Activated CD4-positive, alpha-beta T cell treated with anti-CD3 and anti-CD28 coated beads, Interleukin-2, amount 50 U/mL, for 1 hour (primary cell): ENCODE measurements at places on chromosomes 11 and 22.

GRCh38 chr22:46352691-46353386, 17.3 kb downstream of the TRMU start:
- no peak for DNase-seq

- DNase-seq: no peak
These were observed 120.3 kb downstream of the ETS1 start for GRCh38 chr11:128467041-128467440.

GRCh38 chr11:128525411-128526243, 61.7 kb downstream of the ETS1 start:
- DNase-seq: no peak

- no peak for DNase-seq
These were observed 1391.3 kb downstream of the BRD1 start for GRCh38 chr22:48436201-48436931.

DNA sequence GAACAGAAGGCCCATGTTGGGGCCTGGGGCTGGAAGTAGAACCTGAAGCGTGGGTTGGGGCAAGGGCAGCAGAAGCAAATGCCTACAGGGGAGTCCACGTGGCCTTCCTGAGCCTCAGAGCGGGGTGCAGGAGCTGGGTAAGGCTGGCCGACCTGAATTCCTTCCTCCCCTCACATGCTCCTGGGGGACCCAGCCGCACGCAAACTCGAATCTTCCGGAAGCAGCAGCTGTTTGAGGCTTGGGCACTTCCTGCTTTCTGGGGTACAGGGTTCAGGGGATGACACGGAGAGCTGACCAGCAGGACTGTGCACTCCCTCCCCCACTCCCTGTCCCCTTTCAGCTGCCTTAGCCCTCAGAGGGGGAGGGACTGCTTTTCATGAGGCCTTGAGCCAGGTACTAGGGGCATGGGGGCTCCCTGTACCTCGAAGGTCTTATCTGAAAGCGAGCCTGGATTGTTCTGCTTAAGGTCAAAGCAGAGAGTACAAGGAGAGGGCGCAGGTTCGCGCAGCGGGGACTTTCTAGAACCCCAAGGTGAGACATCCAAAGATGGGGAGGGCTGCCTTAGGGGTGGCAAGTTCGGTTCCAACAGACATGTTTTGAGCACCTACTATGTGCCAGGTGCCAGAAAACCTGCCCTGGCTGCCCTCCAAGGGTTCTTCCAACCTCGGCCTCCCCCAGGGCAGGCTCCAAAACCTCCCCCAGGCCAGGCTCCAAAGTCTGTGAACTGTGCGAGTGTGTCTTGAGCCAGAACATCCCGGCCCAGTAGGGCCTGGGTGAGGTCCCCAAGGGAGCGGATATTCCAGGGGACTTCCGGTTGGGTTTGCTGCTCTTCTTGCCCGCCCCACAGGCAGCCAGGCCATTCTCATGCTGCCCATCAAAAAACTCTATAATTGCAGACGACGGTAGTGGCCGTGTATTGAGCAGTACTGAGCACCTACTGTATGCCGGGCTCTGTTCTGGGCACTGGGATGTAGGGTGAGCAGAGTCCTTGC, 1.7 kb downstream of the NCF4 start:
- no peak for DNase-seq

- DNase-seq: no peak
These were observed 777 bp upstream of the MICAL3 start for GRCh38 chr22:18024956-18025720.

DNA sequence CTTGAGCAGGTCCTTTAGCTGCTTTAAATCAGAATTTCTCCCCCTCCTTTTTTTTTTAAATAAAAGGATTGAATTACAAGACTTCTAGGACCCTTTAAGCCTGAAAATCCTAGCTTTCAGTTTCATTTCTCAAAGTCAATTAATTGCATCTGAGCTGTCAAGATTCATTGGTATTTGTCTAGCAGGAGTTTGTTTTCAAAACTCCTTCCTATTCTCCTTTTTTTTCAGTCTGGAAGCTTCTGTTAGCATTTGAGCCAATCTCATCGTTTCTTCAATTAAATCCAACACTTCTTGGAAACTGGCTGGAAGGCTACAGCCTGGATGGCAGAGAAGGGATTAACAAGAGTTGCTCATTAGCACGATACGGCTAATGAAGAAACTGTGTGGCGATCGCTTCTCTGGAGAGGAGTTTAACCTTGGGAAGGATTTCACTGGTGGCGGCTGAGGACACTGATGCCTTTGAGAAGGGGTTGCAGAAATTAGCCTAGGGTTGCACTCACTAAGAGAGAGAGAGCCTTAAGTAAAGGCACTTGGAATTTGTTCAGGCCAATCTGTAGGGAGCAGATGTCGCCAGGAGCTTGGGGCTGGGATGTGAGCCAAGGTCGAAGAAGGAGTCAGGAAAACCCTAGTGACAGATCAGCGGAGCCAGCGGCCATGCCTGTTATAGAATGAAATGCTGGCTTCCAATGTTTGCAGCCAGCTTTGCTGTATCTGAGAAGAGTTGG, 43.8 kb upstream of the API5 start:
- no peak for DNase-seq

GRCh38 chr11:83115026-83115425, 41.9 kb upstream of the PCF11 start:
- DNase-seq: no peak

GRCh38 chr22:30574095-30574981, at the start of gene GAL3ST1:
GAL3ST1 (minus strand) TSS chr22:30574665; CDS start chr22:30557392, 17,273 bp downstream.
- DNase-seq: no peak

DNA sequence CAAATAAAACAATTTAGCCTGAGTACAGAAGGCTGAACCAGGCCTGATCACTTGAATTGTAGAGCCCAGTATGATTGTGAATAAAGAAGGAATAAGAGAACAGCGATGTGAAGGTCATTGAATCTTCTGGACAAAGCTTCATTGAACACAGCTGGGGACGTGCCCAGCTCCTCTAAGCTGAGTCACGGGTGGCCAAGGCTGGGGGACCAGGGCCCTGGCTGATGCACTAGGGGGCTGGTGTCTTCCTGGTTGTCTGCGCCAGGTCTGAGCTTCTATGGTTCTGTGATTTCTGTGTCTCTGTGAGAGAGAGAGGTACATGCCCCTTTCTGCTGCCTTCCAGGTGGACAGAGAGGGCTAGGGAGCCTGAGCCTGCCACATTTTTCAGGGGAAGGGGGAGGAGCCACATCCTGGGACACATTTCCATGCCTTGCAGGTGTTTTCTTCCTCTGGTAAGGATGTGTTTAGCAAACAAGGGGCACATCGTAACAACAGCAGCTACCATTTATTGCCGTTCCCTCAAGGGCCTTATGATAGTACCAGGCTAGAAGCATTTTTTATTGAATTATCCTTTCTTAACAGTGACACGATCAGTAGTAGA, 135.7 kb downstream of the C11orf91 start:
- DNase-seq: no peak

GRCh38 chr11:6618117-6619003, 862 bp downstream of the TPP1 start:
- DNase-seq: peak; percentile 55

DNA sequence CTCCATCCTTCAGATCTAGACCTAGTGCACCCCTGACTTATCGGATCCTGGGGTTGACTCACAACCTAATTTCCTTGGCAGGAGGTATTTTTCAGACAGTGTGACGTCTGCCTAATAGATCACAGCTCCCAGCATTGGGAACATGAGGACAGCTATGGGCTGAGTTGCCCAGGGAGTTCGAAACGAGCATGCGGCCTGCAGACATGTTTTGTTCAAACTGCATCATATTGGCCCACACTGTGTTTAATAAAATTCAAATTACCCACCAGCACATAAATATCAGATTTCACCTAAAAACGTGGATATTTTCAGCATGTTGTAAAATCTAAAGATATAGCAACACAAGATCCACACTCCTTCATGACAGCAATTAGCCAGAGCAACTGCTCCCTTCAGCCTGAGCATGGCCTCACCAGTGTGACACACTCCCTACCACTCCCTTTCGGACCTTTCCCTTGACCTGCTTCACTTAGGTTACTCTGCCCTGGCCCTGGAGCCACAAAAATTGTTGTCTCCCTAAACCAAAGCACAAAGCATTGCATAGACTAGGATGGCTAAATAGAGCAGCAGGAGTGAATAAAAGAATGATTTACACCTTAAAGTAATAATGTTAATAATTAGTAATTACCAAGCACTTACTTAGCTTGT, 53.6 kb upstream of the USP47 start:
- no peak for DNase-seq

DNA sequence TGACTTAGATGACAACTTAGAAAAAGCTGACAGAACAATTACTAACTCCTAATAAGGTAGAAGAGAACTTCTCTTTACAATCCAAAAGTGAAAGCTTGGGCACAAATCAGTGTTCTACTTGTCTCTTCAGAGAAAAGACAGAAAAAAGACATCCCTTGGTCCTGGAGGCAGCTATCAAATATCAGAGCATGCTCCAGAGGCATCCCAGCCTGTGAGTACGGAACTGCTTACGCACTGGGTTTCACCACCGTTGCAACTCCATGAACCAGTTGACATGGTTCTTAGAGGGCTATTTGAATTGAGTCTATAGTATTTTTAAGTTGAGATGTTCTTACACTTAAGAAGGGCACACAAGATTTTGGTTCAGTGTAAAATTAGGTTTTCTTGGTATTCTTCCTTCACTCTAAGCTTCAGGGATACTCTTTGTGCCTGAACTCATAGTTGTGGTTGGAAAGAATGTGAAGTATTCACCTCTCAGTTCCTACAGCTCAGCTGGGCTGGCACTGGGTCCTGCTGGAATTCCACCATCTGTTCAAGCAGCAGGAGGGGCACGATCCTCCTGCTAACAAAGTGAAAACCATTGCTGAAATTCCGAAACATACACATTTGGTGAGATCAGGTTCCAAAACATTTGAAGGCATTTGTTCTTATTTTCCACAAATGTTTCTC, 6.3 kb downstream of the AKIP1 start:
- DNase-seq: no peak

DNA sequence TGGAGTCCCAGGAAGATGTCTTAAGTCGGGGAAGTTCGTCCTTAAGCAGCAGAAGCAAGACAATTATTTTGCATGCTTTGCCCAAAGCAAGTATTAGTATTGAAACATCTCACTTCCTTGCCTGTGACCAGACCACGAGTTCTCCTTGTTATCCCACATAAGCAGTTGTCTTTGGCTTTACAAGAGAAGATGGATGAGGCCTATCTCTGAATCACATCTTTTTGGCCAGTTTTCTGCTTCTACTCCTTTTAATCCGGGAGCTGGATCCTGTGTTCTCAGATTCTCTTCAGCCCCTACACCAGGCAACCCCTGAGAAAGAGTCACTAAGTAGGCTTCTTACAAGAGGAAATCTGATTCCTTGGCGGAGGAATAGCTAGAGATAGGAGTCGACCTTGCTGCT, 2.1 kb downstream of the SYT9 start:
- DNase-seq: no peak

- no peak for DNase-seq
These were observed 27.2 kb downstream of the RPS6KA4 start for GRCh38 chr11:64385945-64386704.

GRCh38 chr22:17167486-17167885, 8.4 kb upstream of the HDHD5 start:
- no peak for DNase-seq

GRCh38 chr11:112605093-112605666, 344.5 kb upstream of the PLET1 start:
- DNase-seq: no peak

DNA sequence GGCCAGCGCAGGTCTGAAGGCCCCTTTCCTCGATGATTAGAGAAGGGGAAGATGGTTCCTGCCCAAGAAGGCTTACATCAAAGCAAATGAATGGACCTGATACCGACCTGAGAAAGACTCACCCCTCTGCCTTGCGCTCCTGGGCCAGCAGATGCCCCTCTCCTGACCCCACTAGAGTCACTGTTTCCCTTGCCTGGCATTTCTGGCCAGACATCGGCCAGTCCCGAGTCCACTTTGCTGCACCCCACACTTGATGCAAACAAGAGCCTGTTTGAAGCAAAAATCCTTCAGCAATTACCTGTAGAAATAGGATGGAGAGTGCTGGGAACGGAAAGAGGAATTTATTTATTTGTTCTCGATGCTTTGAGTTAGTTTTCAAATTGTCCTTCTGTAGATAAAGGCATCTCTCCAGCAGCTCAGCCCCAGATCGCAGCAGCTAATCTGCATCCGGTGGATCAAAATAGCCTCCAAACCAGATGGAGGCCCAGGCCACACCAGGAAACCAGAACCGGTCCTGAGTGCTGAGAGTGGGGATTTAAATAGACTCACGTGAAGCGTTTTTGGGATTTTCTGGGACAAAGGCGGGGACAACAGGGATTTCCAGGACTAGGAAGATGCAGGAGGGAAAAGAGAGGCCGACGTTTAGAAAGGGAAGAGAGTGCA, 148.6 kb downstream of the TRIM29 start:
- DNase-seq: no peak

GRCh38 chr11:129249923-129250322, 57.8 kb upstream of the ARHGAP32 start:
- DNase-seq: no peak

DNA sequence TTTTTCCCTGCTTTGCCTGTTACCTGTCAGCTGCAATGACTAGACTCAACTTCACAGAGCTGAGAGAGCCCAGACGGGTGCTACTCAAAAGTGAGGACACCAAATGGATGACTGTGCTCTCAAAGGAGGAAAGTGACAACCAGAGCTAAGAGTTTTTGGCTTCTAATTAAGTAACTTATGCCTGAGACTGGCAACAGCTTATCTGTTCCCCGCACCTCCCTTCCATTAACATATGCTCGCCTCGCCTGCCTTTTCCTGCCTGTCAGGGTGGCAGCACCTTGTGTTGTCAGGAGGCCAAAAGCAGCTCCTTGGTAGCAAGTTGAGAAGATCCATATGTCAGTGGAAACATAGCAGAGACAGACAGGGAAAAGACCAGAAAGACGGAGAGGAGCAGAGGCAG, 573.9 kb upstream of the KIRREL3 start:
- DNase-seq: no peak

DNA sequence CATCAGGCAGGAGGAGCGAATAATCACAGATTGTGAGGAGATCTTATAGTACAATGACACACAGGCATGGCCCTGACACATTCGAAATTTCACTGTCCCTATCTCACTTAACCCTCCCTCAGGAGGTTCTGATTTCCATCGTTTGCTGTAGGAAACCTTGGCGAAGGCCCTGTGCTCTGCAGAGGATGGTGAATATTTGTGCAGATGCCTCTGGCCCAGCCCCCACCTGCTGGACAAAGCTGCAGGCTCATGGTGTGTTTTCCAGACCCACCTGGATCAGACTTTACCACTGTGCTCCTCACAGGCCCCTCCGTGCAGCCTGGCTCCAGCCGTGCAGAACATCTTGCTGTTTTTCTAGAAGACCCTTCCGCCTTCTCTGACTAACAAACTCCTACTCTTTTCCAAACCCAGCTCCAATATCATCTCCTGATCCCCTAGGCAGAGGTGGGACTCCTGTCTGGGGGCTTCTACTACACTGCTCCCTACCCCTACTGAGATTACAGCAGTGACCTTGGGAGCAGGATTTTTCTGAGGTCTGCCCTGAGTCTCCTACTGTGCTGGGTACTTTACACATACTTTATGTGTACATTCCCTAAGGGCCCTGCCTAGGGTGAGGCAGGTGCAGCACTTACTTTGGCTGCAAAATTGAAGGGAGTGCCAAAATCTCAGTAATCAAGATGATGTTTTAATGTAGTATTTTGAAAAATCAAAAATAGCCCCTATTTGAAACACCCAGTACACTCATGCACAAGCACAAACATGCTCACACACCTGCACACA, 412.7 kb downstream of the SOX6 start:
- no peak for DNase-seq

- no peak for DNase-seq
These were observed 17.2 kb downstream of the DLAT start for GRCh38 chr11:112042161-112042960.
